ENCODE measurements at places on chromosomes 2 and 18.

GRCh38 chr18:21452796-21453510 is 147.6 kb downstream of the ESCO1 start:
- H3K27me3 ChIP-seq: peaks cover 4% of the 10 kb centered on the region
- DNase-seq: peak; percentile 29
- H3K36me3 ChIP-seq: no peaks in the 10 kb centered on the region
- peaks cover 54% of the 10 kb centered on the region for H3K4me1 ChIP-seq
- no peak overlapping the region for H3K4me3 ChIP-seq

DNA sequence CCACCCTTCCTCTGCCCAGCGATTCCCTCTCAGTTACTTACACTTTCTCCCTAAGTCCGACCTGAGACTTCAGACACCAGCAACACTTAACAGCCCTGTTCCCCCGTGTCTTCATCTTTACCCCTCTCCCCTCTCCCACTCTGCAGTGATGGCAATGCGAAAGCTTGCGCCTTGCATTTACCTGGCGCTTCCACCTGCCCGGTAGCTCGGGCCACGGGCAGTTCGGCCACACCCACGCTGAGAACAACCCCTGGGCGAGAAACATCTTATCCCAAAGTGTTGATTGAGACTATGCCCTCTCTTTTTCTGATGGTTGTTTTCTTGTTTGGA is 558 bp downstream of the DNAJC10 start:
- H3K4me1 ChIP-seq: no peaks in the 10 kb centered on the region
- H3K36me3 ChIP-seq: no peaks in the 10 kb centered on the region
- DNase-seq: no peak
- no peak overlapping the region for H3K4me3 ChIP-seq

DNA sequence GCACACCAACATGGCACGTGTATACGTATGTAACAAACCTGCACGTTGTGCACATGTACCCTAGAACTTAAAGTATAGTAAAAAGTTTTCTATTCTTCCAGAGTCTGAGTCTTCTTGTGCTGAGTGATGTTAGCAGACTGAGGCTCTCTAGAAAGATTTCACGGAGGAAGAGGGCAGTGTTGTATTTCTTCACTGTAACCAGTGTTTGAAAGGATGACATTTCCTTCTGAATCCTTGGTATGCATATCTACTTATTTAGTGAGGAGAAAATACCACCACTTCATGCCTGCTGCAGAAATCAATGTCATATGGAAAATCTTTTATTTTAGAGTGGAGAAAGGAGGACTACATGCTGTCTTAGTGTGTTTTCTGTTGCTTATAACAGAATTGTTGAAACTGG is 357.1 kb downstream of the CCDC85A start:
- no peaks in the 10 kb centered on the region for H3K27me3 ChIP-seq
- H3K27ac ChIP-seq: peak overlapping the region; percentile 66
- peak overlapping the region; percentile 33 for H3K4me3 ChIP-seq
- H3K4me1 ChIP-seq: peaks cover 73% of the 10 kb centered on the region
- H3K36me3 ChIP-seq: peaks cover 13% of the 10 kb centered on the region

DNA sequence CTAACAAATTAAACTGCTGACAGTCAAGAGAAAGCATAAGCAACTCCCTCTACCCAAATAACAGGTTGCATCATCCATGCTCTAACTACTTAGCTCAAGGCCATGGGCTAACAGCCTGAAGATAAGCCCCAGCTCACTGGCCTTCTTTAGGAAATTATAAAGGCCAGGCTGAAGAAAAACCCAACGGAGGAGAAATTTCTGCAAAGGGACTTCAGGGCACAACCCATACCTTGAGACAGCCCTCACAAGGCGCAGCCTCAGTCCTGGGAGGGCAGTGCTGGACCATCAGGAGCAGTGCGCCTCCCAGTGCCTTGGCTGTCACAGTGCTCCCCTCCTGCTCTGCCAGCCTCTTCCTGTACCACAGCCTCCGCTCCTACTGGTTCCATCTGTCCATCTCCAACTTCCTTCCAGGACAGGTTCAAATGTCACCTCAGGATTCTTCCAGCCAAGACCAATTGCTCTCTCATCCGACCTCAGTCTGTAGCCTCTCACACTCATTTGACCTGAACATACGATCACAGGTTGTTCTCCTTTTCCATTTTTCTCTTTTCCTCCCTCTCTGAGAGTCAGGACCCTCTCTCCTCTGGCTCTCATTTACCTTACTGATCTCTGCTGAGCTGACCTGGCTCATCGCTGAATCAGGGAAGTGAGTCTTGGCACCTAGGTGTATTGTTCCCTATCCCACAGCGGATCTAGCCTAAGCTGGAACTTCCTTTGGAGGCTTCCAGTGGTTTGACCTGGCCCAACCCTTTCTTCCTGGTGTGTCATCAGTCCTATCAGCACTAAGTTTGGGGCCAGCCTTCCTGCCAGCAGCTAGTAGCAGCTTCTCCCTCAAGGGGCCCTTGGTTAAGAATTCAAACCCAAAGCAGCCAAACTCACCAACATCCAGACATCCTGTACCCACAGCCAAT is 1.9 kb downstream of the MCFD2 start:
- H3K4me1 ChIP-seq: peaks cover 66% of the 10 kb centered on the region
- peaks cover 1% of the 10 kb centered on the region for H3K27me3 ChIP-seq
- peaks cover 54% of the 10 kb centered on the region for H3K36me3 ChIP-seq
- H3K27ac ChIP-seq: peak overlapping the region; percentile 95

- H3K4me1 ChIP-seq: peaks cover 85% of the 10 kb centered on the region
- H3K36me3 ChIP-seq: no peaks in the 10 kb centered on the region
- H3K4me3 ChIP-seq: no peak overlapping the region
- H3K27me3 ChIP-seq: peaks cover 3% of the 10 kb centered on the region
- no peak overlapping the region for H3K27ac ChIP-seq
- no peak for DNase-seq
These were observed 45.4 kb downstream of the SPRED2 start for GRCh38 chr2:65386989-65387388.

DNA sequence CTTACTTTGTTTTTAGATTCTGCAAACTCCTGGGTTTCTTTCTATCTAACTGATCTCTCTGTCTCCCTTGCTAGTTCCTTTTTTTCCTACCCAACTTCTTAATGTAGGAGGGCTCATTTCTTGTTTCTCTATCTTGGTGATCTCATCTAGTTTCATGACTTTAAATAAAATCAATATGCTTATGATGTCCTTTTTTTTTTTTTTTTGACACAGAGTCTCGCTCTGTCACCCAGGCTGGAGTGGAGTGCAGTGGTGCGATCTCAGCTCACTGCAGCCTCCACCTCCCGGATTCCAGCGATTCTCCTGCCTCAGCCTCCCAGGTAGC is 42.2 kb upstream of the IL1RL1 start:
- H3K4me1 ChIP-seq: no peaks in the 10 kb centered on the region
- H3K27ac ChIP-seq: no peak overlapping the region
- no peak for DNase-seq
- no peaks in the 10 kb centered on the region for H3K36me3 ChIP-seq
- peaks cover 20% of the 10 kb centered on the region for H3K27me3 ChIP-seq
- H3K4me3 ChIP-seq: no peak overlapping the region
